ENCODE measurements at places on chromosomes 6 and 20. TPM values are rescaled to one million over a fixed set of nuclear protein-coding genes. Genes with fewer than 3 reads are reported as not detected.

- ATAC-seq, result no peak
Measured at GRCh38 chr6:30841644-30842504, 42.4 kb upstream of the DDR1 start.

DNA sequence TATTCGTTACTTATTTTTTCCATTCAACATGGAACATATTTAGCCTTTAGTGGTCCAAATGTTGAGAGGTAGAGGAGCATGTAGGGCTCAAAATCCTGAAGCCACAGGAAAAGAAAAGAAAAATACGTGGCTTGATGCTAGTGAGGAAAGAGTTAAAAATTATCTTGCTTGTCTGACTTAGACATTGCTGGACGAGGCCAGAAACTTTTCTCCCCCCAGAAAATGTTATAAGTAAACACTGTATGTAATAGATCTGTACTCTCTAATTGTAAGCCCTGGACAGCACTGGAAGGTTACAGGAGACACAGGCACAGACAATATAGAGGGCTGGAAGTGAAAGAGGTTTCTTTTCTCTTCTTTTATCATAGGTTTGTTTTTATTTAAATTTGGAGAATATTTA is 165.6 kb downstream of the ZFP64 start:
- no peak for ATAC-seq

- no peak for ATAC-seq
Measured at GRCh38 chr20:44211177-44212039, 837 bp upstream of the OSER1 start.

Gene SAMD10
- total RNA-seq, result 0.62 TPM

Gene C6orf141
- total RNA-seq, result 1.6 TPM

Data from gastroesophageal sphincter (tissue), 4 donors.